Naive thymus-derived CD4-positive, alpha-beta T cell (primary cell): ENCODE measurements at places on chromosomes 3 and 15. TPM values are rescaled to one million over a fixed set of nuclear protein-coding genes. Genes with fewer than 3 reads are reported as not detected.
A peak's percentile ranks its signal among the peaks of the same experiment; 100 is the strongest.

- no peak for DNase-seq
Measured at GRCh38 chr3:194481525-194482195, 5.1 kb downstream of the ATP13A3 start.

GRCh38 chr3:26293329-26293844, 329.2 kb upstream of the LRRC3B start:
- DNase-seq = no peak

GRCh38 chr3:66133050-66133757, 87.6 kb upstream of the SLC25A26 start:
- no peak for DNase-seq

- DNase-seq = no peak
Measured at GRCh38 chr3:126026761-126027160, 57.2 kb downstream of the SLC41A3 start.

- DNase-seq = no peak
Measured at GRCh38 chr15:28014623-28015200, 84.4 kb downstream of the OCA2 start.

DNA sequence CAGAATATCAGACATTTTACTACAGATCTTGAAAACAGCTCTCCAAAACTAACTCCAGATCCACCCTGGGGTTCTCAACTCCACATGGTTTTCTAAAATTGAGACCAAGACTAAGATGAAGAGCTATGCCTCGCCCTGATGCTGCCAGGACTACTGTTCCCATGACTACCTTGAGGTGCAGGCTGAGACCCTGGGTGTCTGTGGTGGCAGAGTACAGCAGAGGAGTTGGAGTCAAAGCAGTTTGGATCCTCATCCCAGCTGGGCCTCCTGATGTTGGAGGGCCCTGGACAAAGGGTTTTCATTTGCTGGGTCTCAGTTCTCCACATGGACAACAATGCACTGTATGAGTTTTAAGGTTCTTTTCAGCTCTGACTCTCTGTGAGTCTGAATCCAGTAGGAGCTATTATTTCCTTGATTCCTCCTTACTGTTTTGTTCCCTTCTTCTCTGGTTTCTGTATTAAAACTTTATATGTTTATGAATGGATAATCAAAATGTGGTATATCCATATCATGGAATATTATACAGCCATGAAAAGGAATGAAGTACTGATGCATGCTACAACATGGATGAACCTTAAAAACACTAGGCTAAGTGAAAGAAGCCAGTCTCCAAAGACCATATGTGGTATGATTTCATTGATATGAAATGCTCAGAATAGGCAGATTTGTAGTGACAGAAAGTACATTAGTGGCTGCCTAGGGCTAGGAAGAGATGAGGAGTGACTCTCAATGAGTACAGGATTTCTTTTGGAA, 93.0 kb downstream of the CPN2 start:
- no peak for DNase-seq

- no peak for DNase-seq
Measured at GRCh38 chr15:36622197-36622795, 42.9 kb downstream of the CDIN1 start.

GRCh38 chr3:185076219-185076618, 76.6 kb downstream of the C3orf70 start:
- no peak for DNase-seq

- no peak for DNase-seq
Measured at GRCh38 chr3:173892547-173892946, 495.0 kb downstream of the NLGN1 start.

DNA sequence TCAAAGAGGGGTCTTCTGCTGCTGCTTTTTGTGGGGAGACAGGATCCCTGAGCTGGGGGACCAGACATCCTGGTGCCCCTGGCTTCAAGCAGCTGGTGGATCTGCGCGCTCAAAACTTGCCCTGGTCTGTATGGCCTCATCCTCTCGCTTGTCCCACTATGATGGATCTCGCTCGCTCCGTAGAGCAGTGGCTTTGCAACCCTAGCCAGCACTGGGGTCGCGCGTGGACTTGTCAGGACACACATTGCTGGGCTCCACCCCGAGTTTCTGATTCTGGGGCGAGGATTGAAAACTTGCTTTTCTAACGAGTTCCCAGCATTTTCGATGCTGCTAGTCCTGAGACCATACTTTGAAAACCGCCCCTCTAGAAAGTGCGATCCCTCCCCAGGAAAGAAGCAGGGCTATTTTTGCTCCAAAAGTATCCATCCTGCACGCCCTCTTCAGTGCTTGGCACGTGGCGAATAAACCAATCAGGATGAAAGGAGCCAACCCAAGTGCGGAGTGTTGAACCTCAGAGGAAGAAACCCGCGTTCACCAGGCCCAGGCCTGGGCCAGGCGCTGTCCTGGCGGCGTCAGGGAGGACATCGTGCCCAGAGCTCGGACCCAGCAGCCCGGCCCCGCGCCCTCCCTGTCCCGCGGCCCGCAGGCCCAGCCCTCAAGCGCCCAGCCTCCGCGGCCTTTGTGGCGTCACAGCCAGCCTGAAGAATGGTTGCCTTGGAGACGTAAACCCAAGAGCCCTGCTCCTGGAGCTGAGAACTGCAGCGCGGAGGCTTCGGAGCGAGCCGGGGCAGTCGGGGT, at the start of gene CFAP100:
Gene CFAP100 (plus strand): TSS at position 731 of the 798 bp plus-strand sequence. CDS start 1,092 bp downstream, outside the sequence.
- DNase-seq = no peak

DNA sequence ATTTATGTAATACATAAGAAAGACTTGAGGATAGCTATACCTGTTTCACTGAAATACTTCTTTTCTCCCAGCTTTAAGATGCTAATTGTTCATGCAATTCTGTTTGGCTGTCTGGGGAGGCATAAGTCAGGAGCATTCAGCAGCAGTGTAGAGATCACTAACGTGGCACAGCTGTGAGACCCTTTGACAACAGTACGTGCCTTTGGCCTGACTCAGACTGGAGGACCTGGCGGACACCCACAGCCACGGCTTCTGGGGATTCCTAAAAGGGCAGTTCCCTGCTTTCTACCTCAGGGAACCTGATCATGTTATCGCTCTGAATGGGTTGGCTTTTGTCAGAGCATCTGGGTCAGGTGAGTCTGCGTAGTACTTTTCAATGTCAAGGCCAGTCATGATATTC, 295.0 kb upstream of the ICE2 start:
- no peak for DNase-seq

- no peak for DNase-seq
Measured at GRCh38 chr3:135199137-135199536, 404.1 kb downstream of the EPHB1 start.

GRCh38 chr15:67202091-67202490, 52.4 kb downstream of the AAGAB start:
- DNase-seq = no peak

DNA sequence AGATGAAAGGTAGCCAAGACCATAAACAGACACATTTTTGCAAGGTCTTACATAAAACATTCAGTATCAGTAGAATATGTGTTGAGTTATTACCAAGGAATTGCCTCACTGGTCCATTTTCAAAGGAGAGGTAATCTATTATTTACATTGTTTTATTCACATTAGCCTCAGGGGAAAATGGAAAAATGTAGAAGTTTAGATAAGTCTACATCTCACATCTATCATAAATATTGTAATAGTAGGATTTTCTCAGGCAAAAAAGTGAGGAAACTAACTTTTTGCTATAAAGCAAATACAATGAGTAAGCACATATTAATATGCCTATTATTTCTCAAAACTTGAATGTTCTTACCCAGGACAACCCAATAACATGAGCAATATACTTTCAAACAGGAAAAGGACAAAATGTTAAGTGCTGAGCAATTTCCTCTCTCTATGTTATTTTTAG, 184.6 kb upstream of the AGTR1 start:
- DNase-seq = no peak

- DNase-seq = no peak
Measured at GRCh38 chr3:154684021-154684420, 254.0 kb upstream of the GPR149 start.

DNA sequence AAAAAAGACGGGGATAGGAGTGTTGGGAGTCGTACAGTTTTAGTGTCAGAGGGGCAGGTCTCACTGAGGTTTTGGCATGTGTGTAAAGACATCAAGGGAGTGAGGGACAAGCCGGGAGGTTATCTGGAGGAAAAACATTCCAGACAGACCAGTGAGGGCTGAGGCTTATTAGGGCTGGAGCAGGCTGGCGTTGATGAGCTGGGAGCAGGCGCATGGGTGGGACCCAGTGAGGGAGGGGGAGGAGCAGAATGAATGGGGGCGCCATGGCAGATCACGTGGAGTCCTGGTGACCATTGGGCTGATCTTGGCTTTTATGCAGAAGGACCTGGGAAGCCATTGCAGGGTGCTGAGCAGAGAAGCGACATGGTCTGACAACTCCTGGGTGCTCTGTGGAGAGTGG, 180.2 kb downstream of the SLCO3A1 start:
- no peak for DNase-seq

GRCh38 chr15:57866149-57866736, 159.7 kb downstream of the POLR2M start:
- DNase-seq = peak; percentile 13

DNA sequence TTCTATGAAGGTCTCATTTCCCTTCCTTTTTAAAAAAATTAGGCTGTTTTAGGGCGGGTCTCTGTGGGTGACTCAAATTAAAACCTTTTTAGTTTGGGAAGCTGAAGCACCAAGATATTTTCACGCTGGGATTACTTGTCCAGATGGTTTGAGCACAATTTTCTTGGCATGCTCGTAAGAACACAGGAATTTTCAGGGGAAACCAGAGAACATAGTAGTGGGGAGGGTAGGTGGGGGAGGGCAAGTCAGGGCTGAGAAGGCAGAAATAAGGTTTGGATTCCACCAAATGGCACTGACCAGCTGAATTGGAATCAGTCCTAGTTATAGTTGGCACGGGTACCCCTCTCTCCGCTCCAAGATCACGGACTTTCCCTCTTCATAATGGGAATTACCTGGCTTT, 97.3 kb upstream of the LRIG1 start:
- DNase-seq = no peak

GRCh38 chr3:149717391-149718056, 34.8 kb downstream of the COMMD2 start:
- DNase-seq = peak; percentile 9

GRCh38 chr15:64905119-64905831, 6.4 kb upstream of the ANKDD1A start:
- peak; percentile 71 for DNase-seq

Gene TEX9
- total RNA-seq = 0.20 and 1.6 TPM in 2 replicates

Gene IL5RA
- total RNA-seq = not detected

Gene FEZF2
- total RNA-seq = not detected

Gene MCTP2
- total RNA-seq = 17.8 TPM

Gene BNC1
- not detected for total RNA-seq

Gene RAMAC
- total RNA-seq = 23.7 TPM

Gene ACTRT3
- 0.28 and 0.36 TPM in 2 replicates for total RNA-seq

Gene PARL
- 47.1 and 51.6 TPM in 2 replicates for total RNA-seq

Gene CHST2
- 3.4 TPM for total RNA-seq

Gene P2RY13
- total RNA-seq = not detected

Gene FETUB
- not detected for total RNA-seq

Gene MEIS2
- total RNA-seq = not detected

Gene KPNA4
- total RNA-seq = 38.3 and 45.3 TPM in 2 replicates

Gene TRPM1
- not detected for total RNA-seq

Gene SERPINI2
- total RNA-seq = not detected
